ENCODE measurements at places on chromosomes 16 and 17. TPM values are rescaled to one million over a fixed set of nuclear protein-coding genes. Genes with fewer than 3 reads are reported as not detected.
A peak's percentile ranks its signal among the peaks of the same experiment; 100 is the strongest.

KRTAP9-7 gene
- not detected for total RNA-seq

KRTAP4-9 gene
- not detected for total RNA-seq

NECAB2 gene
- 3.6 TPM for total RNA-seq

CD300H gene
- not detected for total RNA-seq

KRTAP2-3 gene
- total RNA-seq, result not detected

TIGD7 gene
- total RNA-seq, result 5.5 TPM

- DNase-seq, result no peak
- H3K27me3 ChIP-seq, result peaks cover 31% of the 10 kb centered on the region
- no peak overlapping the region for H3K4me3 ChIP-seq
- no peak overlapping the region for H3K27ac ChIP-seq
- H3K36me3 ChIP-seq, result no peaks in the 10 kb centered on the region
Measured at GRCh38 chr17:68595986-68596385, 5.2 kb downstream of the FAM20A start.

- peaks cover 60% of the 10 kb centered on the region for H3K36me3 ChIP-seq
- DNase-seq, result no peak
- peaks cover 10% of the 10 kb centered on the region for H3K4me1 ChIP-seq
- no peak overlapping the region for H3K27ac ChIP-seq
Measured at GRCh38 chr16:75298267-75298666, 46.8 kb upstream of the BCAR1 start.

DNA sequence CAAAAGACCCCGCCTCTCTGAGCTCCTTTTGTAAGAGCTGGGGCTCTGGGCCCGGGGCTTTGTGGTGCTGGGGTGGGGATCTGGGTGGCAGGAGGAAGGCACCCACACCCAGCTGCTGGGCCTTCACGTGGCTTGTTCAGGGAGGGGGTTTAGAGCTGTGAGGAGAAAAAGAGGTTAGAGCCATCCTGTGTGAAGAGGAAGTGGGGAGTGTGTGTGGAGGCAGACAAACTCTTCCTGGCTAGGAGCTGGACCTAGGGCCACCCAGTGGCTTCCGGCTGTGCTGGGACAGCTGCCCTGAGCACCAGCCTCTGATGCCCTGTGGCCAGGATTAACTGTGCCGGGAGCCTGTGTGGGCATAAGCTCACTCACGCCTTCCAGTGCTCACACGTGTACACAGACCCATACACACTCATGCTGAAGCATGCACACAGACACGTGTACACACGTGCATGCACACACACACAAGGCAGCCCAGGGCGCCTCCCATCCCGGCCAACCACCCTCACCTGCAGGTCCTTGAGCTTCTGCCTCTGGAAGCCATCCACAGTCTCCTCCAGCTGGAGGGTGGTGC lies 7.4 kb downstream of the CIBAR2 start:
- no peaks in the 10 kb centered on the region for H3K27me3 ChIP-seq
- H3K4me3 ChIP-seq, result no peak overlapping the region
- no peak overlapping the region for H3K27ac ChIP-seq
- no peak for DNase-seq
- H3K36me3 ChIP-seq, result no peaks in the 10 kb centered on the region

DNA sequence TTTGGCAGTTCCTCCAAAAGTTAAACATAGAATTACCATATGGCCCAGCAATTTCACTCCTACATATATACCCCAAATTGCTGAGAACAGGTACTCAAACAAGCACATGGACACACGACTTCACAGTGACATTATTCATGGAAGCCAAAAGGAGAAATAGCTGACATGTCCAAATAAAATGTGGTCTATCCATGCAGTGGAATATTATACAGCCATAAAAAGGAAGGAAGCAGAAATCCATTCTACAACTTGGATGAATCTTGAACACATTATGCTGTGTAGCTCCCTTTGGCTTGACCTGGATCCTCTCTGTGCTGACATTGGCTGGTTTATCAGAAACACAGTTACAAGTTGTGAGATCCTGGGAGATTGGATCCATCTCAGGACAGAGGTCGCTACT lies 370.9 kb upstream of the EEF2KMT start:
- no peaks in the 10 kb centered on the region for H3K4me1 ChIP-seq
- H3K27me3 ChIP-seq, result no peaks in the 10 kb centered on the region

- peak; percentile 54 for DNase-seq
- H3K27ac ChIP-seq, result peak overlapping the region; percentile 91
- H3K4me3 ChIP-seq, result peak overlapping the region; percentile 90
- no peaks in the 10 kb centered on the region for H3K27me3 ChIP-seq
- H3K36me3 ChIP-seq, result peaks cover 9% of the 10 kb centered on the region
Measured at GRCh38 chr16:23148513-23149266, 562 bp downstream of the USP31 start.

DNA sequence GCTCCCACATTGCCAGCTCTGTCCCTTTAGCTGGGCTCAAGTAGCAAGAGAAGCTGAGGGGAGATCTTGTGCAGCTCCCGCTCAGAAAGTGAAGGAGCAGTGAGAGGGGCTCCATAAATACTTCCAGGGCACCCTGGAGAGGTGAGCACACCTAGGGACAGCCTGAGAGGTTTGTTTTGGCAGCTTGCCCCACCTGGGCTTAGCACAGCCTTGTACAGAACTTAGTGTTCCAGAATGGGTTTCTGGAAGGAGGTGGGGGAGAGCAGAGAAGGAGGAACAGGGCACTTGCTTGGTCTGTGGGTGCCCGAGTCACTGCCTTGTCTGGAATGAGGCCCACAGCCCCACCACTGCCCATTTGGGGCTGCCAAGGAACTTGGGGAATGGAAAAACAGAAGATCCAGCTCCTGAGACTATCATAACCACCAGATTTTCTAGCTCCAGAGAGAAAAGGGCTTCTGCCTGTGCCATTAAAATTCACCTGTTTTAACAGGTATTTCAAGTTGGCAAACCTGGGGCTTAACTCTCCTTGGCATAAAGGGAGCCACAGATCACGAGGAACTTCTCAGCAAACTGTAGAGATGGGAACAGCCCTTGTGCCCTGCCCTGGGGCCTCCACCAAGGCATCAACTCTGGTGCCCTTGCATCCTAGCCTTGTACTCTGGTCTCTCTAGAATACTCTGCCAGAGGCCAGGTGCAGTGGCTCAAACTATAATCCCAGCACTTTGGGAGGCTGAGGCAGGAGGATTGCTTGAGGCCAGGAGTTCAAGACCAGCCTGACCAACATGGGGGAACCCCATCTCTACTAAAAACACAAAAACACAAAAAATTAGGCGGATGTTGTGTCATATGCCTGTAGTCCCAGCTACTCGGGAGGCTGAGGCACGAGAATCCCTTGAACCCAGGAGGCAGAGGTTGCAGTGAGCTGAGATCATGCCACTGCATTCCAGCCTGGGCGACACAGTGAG lies 1.9 kb downstream of the PRR15L start:
- peak; percentile 88 for DNase-seq
- no peaks in the 10 kb centered on the region for H3K27me3 ChIP-seq
- peaks cover 13% of the 10 kb centered on the region for H3K36me3 ChIP-seq
- peak overlapping the region; percentile 47 for H3K4me3 ChIP-seq
- peaks cover 30% of the 10 kb centered on the region for H3K4me1 ChIP-seq
- peak overlapping the region; percentile 57 for H3K27ac ChIP-seq

DNA sequence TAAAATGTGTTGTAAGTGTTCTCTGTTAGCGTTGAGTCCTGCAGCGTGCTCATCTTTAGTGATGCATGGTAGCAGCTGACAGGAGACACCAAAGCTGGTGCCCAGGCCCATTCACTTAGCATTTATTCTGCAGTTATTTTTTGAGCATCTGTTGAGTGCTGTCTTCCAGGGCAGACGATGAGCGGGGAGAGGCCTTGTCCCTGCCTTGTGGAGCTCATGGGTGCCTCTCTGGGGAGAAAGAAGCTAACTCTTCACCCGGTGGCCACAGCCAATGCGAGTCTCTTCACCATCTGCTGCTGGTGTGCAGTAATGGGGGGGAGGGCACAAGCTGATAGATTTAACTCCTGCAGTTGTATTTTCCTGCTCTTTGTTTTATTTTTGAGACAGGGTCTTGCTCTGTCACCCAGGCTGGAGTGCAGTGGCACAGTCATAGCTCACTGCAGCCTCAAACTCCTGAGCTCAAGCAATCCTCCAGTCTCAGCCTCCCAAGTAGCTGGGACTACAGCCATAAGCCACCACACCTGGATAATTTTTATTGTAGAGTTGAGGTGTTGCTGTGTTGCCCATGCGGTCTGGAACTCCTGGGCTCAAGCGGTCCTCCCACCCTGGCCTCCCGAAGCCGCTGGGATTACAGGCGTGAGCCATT lies 30.5 kb downstream of the GPT2 start:
- no peak overlapping the region for H3K4me3 ChIP-seq
- H3K27me3 ChIP-seq, result no peaks in the 10 kb centered on the region
- no peaks in the 10 kb centered on the region for H3K4me1 ChIP-seq
- H3K27ac ChIP-seq, result no peak overlapping the region

GRCh38 chr16:23754594-23755483 lies at the start of gene CHP2:
Gene CHP2 (plus strand): TSS chr16:23755026. CDS start chr16:23755050, 24 bp downstream.
- DNase-seq, result no peak
- peaks cover 26% of the 10 kb centered on the region for H3K27me3 ChIP-seq

- peaks cover 13% of the 10 kb centered on the region for H3K36me3 ChIP-seq
- H3K4me1 ChIP-seq, result peaks cover 22% of the 10 kb centered on the region
- no peak overlapping the region for H3K27ac ChIP-seq
- no peak overlapping the region for H3K4me3 ChIP-seq
- no peaks in the 10 kb centered on the region for H3K27me3 ChIP-seq
Measured at GRCh38 chr16:73062743-73063733, 15.1 kb upstream of the ZFHX3 start.

- no peaks in the 10 kb centered on the region for H3K27me3 ChIP-seq
- H3K36me3 ChIP-seq, result no peaks in the 10 kb centered on the region
- H3K4me3 ChIP-seq, result no peak overlapping the region
- DNase-seq, result no peak
Measured at GRCh38 chr17:14121952-14122351, 52.6 kb downstream of the COX10 start.

DNA sequence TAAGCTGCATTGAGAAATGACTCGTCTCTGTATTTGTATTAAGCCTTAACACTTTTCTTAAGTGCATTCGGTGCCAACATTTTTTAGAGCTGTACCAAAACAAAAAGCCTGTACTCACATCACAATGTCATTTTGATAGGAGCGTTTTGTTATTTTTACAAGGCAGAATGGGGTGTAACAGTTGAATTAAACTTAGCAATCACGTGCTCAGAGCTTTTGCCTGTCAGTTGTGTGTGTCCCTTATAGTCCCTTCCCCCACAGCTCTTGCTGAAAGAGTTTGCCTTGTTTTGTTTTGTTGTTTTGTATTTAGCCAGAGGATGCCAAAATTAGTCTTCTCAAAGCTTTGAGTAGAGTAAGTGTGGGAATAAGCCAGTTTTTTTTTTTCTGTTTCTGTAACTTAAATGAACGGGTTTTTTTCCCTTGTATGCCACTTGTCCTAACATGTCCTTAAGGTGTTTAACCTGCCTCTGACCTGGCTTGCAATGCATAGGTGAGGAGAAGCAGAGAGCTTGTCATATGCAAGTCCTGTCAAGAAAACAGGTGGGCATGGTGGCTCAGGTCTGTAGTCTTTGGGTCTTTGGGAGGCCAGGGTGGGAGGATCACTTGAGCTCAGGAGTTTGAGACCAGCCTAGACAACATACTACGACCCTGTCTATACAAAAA lies 4.6 kb upstream of the MAPK8IP3 start:
- peaks cover 11% of the 10 kb centered on the region for H3K4me1 ChIP-seq
- no peak for DNase-seq
- H3K27me3 ChIP-seq, result no peaks in the 10 kb centered on the region
- peaks cover 85% of the 10 kb centered on the region for H3K36me3 ChIP-seq

DNA sequence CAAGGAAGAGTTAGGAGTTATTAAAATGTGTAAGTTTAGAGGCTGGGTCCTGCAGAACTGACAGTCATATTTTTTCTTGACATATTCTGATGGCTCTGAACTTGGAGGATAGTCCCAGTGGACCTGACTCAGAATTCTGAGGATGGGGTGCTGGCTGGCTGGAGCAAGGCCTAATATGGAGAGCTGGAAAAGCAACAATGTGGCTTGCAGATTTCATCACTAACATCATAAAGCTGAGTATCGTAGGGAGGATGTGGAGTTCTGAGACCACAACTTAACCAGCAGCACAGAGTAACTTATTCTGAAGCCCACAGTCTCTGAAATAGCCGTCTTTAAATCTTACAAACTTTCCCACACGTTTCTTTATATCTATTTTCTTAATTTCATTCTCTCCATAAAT lies 2.3 kb downstream of the KRTAP1-5 start:
- no peak overlapping the region for H3K4me3 ChIP-seq
- H3K27me3 ChIP-seq, result no peaks in the 10 kb centered on the region
- no peaks in the 10 kb centered on the region for H3K4me1 ChIP-seq
- no peak for DNase-seq

DNA sequence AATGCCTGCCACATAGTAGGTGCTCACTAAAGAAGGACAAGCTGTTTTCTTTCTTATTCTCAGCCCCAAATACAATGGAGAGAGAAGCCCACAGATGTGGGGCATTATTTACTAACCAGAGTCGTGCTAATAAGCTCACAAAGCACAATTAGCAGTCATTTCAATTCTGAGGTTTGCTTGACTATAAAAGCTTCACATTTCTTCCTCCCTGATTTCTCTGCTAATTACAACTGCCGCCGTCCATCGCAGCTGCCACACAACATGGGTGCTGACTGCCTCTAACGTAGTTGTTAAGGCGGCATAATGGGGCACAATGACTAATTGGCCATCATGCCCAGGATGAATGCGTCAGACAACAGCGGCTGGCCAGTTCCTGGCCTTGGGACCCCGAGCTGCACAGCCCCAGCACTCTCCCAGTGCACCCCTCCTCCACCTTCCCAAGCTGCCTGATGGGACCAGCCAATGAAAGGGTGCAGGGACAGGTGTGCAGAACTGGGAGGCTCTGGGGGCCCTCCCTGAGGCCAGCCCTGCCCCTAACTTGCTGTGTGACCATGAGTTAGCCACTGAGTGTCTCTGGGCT lies 109.2 kb downstream of the CCT6B start:
- H3K4me1 ChIP-seq, result no peaks in the 10 kb centered on the region
- H3K27me3 ChIP-seq, result no peaks in the 10 kb centered on the region
- no peak for DNase-seq
- no peak overlapping the region for H3K27ac ChIP-seq
- no peaks in the 10 kb centered on the region for H3K36me3 ChIP-seq
- no peak overlapping the region for H3K4me3 ChIP-seq

- H3K36me3 ChIP-seq, result no peaks in the 10 kb centered on the region
- H3K4me1 ChIP-seq, result peaks cover 53% of the 10 kb centered on the region
- H3K4me3 ChIP-seq, result peak overlapping the region; percentile 37
- peak overlapping the region; percentile 54 for H3K27ac ChIP-seq
Measured at GRCh38 chr17:31580706-31581490, 189.4 kb downstream of the RAB11FIP4 start.
